Putamen (tissue), 1 donor: ENCODE measurements at places on chromosomes 6 and 20.

GRCh38 chr6:17725083-17725482, 18.4 kb upstream of the NUP153 start:
- no peak for DNase-seq

- DNase-seq, result no peak
These were observed 33.9 kb downstream of the EDN1 start for GRCh38 chr6:12324099-12324498.

- DNase-seq, result no peak
These were observed 163.2 kb upstream of the OLIG3 start for GRCh38 chr6:137657351-137657911.

GRCh38 chr6:26494117-26494516, 6.0 kb upstream of the BTN1A1 start:
- no peak for DNase-seq

DNA sequence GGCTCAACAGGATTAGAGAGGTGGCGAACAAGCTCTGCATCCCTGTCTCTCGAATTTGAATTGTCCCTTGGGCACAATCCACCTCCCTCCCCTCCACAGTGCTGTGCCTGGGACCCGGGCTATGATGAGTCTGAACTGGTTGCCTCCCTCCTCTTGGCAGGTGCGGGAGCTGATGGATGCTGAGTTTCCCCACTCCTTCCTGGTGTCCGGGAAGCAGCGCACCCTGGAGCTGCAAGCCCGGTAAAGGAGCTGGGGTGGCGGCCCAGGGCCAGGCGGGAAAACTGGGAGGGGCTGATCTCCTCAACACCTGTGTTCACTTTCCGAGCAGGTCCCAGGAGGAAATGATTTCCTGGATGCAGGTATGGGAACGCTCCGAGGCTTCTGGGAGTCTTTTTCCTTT, 14.9 kb downstream of the FGD2 start:
- DNase-seq, result no peak

DNA sequence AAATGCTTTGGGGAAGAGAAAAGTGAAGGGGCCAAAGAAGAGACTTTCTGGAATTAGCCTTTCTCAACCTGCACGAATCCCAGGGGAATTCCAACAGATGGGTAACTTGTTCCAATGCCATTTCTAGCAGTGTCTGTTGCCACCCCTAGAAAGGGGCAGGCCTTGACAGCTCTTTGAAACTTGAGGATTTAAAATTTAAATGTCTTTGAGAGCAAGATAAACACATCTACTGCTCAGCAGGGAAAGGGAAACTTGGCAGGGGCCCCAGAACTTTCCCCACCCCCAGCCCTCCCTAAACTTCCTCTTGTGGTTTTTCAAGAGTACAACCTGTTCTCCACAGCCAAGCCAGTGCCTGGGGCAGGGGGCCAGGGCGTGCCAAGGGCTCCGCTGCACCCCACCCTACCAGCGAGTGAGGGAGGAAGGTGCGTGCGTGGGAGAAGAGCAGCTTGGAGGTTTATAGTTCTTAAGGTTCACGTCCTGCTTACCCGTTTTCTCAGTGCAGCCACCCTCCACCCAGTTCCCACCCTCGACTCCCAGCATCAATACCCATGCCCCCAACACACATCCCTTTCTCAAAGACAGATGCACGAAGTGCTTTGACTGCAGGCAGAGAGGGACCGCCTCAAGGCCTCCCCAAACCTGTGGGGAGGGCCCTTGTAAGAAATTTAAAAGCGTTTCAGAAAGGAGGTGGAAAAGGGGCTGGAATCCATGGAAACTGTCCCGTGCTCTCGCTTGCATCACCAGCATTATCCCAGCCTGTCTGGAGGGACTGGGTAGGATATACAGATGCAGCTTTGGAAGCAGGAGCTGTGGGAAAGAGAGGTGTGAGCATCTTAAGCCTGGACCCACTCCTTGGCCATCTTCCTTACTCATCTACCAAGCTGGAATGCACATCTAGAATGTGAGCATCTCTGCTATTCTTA, 4.5 kb upstream of the TAF8 start:
- peak; percentile 63 for DNase-seq

- DNase-seq, result no peak
These were observed 1567.8 kb upstream of the DEFB115 start for GRCh38 chr20:29689411-29690225.
